ENCODE measurements at places on chromosomes 4 and X.

- DNase-seq: peak; percentile 53
Measured at GRCh38 chrX:132795181-132795580, 163.2 kb downstream of the HS6ST2 start.

- peak; percentile 63 for DNase-seq
Measured at GRCh38 chr4:143358923-143359643, 22.4 kb downstream of the GAB1 start.

DNA sequence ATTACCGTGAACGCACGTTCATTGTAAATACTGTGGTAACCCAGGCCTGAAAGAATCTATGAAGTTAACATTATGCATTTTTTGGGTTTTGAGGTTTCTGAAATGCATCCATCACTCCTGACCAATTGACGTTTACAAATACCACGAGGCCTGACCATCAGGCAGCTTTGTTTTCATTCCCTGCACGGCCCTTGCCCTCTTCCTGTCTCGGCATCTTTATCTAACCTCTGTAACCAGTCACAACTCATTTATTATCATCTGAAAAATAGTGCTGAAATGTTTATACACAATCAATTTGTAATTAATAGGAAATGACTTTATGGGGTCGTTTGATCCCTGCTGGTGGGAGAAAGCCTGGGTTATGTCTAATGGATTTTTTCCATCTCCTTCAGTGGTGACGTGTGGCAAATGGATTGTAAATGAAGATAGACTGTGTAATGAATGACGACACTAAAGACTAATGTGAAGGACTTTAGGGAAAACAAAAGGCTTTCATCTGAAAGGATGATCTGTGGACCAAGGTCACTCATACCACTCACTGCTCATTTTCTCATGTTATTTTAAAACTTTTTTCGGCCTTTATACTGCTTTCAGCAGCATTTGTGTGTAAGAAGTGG is 102.7 kb upstream of the SORBS2 start:
- DNase-seq: no peak

- DNase-seq: no peak
Measured at GRCh38 chr4:29311247-29311646, 1408.9 kb upstream of the PCDH7 start.

GRCh38 chr4:81468678-81469077 is 3.0 kb downstream of the RASGEF1B start:
- DNase-seq: no peak

DNA sequence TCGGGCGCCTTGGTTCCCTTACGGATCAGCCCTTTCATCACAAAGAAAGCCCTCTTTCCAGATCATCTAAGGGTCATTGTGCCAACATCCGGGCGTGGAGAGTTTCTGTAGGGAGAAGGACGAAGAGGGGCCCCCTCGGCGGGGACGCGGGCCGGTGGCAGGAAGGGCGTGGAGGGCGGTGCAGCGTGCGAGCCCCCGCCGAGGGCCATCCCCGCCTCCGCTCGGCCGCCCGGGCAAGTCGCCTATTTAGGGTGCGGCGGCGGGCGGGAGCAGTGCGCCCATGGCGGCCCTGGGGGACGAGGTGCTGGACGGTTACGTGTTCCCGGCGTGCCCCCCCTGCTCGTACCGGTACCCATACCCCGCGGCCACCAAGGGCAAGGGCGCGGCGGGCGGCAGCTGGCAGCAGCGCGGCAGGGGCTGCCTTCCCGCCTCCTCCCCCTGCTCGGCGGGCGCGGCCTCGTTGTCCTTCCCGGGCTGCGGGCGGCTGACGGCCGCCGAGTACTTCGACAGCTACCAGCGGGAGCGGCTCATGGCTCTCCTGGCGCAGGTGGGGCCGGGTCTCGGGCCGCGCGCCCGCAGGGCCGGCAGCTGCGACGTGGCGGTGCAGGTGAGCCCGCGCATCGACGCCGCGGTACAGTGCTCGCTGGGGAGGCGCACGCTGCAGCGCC is at the start of gene ZAR1:
TSS of gene ZAR1 (plus strand) at position 241 of the 668 bp plus-strand sequence. CDS start at position 281, 40 bp downstream.
- no peak for DNase-seq

DNA sequence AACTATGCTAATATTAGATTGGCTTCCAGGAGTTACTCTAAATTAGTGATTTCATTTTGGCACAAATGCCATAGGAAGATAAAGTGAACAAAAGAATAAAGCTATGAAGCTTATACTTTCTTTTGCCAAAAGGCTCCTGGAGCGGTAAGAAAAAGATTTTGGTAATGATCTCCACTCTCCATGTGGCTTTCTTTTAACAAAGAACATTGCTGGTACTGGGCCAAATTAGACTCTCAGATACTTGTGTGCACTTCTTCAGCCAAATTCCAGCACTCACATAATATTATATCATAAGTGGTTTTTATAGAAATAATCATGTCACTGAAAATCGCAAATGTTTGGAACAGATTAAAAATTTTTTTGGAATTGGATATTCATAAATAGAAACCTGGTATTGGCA is 142.4 kb upstream of the FGF13 start:
- no peak for DNase-seq

DNA sequence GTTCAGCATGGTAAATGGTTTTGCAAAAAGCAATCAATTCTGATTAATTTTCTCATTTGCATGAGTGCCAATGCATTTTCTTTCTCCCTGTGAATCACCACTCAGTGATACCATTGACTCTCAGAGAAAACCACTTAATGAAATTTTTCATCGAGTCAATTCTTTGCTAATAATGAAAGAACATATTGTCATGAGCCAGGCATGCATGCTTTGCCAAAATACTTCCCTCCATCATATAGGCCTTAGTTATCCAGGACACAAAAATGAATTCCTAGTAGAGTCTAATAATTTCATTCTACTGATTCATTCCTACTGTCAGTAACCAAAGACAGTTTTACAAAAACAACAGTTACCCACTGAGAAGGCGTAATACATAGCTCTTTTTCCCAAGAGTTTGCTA is 680.0 kb downstream of the TRIML1 start:
- DNase-seq: no peak

DNA sequence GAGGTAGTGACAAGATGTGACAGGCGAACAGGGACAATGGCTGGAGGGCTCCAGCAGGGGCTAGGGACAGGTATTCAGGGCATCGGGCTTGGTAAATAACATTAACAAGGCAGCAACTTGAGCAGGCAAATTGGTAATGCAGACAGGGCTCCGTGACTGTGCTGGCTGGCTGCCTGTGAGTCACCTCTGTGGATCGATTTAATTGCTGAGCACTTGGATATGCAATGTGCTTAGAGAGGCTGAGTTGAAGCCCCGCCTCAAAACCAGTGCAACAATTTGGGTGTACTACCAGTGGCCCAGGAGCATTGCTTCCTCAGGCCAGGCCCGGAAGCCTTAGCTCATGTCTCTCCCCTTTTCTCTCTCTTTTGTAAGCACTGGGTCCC is 19.5 kb downstream of the CNGA2 start:
- DNase-seq: peak; percentile 21

GRCh38 chr4:87975466-87975865 is at the start of gene SPP1:
SPP1 (plus strand) TSS chr4:87975714; CDS start chr4:87976896, 1,182 bp downstream.
- DNase-seq: peak; percentile 32

DNA sequence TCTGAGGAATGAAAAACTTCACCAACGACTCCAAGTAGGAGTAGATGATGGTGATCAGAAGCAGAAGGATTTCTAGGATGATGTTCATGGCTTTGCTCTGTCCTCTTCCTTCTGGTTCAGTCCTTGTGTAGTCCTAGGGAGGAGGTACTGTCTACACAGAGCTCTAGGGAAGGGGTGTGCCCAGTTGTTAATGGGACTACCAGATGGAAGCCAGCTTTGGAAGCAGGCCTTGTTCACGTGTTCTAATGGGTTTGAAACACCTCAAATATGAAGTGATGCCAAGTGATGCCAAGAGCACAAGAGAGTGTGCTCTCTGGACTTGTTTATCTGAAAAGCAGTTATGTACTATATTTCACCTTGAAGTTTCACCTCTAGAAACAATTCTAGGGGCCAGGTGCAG is at the start of gene HSD17B13:
TSS of gene HSD17B13 (minus strand) at position 129 of the 400 bp plus-strand sequence. CDS start at position 88, 41 bp downstream.
- DNase-seq: no peak

DNA sequence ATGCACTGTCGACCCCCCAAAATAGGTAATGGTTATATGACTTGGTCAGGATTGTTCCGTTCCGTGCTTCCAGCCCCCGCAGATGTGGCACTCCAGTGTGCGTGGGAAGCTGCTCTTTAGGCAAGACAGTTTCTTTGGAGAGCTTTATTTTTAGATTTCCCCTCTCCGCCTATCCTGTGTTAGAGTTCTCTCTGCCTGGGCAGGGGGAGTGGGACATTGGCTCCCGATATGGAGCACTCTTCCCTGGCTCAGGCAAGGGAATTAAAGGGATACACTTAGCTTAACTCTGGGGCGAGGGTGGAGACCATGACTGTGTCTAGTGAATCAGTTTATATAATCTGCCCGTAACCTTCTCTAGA is 36.0 kb downstream of the DLG3 start:
- DNase-seq: peak; percentile 86
